ENCODE measurements at places on chromosomes 11 and 22. TPM values are rescaled to one million over a fixed set of nuclear protein-coding genes. Genes with fewer than 3 reads are reported as not detected.
A peak's percentile ranks its signal among the peaks of the same experiment; 100 is the strongest.

CNTF gene
- 3.0 TPM for total RNA-seq

TTC36 gene
- total RNA-seq: 7.2 TPM

SEPTIN3 gene
- 2.8 TPM for total RNA-seq

CALCA gene
- not detected for total RNA-seq

- H3K27ac ChIP-seq: no peak overlapping the region
- DNase-seq: no peak
- no peaks in the 10 kb centered on the region for H3K36me3 ChIP-seq
- no peak overlapping the region for H3K4me3 ChIP-seq
Observed at GRCh38 chr11:99634581-99634980, 613.8 kb downstream of the CNTN5 start.

DNA sequence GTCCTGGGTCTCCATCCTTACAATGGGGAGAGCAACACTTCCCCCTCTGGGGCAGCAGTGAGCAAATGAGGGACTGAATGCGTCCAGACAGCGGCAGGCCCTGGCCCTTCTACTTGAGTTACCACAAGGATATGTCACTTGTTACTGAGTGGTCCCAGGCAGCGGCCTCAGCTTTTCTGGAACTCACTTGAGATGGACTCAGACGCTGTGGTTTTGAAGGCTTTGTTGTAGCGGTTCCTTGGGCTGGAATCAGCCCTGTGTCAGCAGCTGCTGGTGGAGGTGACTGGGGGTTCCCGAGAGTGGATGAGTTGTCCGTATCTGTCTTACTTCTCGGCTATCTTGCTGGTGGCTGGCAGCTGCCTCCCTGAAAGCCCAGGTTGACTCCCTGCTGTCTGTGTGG, 77.0 kb downstream of the MICAL2 start:
- H3K4me1 ChIP-seq: no peaks in the 10 kb centered on the region
- no peaks in the 10 kb centered on the region for H3K36me3 ChIP-seq
- DNase-seq: no peak
- H3K27me3 ChIP-seq: no peaks in the 10 kb centered on the region
- H3K27ac ChIP-seq: no peak overlapping the region
- H3K4me3 ChIP-seq: no peak overlapping the region

DNA sequence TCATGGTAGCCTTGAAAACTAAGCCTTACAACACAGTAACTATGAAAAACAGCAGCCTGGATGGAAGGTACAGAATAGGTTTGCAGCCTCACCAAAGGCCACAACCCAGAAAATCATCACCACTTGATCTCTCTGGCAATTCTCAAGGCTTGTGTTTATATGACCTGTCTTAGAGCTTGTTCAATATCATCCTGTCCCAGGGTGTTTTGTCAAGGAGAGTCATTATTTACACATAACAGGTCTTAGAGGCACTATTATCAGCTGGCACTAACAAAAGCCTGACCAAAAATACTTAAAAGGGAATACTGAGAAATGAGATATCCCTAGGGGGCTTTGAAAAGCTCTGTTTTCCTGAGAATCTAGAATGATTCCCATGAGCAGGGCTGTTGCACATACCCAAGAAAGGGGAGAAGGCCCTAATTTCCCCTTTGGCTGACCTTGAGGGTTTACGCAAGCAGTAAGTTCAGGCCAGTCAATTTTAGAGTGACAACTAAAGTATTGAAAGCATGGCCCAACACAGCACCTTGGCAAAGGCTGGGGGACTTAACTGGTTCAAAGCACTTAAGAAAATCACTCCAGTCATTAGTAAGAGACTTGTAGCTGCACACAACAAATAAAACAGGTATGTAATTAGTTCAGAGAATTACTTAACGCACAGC, 7.9 kb downstream of the SC5D start:
- H3K4me3 ChIP-seq: no peak overlapping the region
- H3K27ac ChIP-seq: no peak overlapping the region
- no peak for DNase-seq
- H3K27me3 ChIP-seq: no peaks in the 10 kb centered on the region
- peaks cover 12% of the 10 kb centered on the region for H3K36me3 ChIP-seq

- no peak for DNase-seq
- H3K27me3 ChIP-seq: no peaks in the 10 kb centered on the region
- H3K36me3 ChIP-seq: no peaks in the 10 kb centered on the region
- no peak overlapping the region for H3K27ac ChIP-seq
- H3K4me3 ChIP-seq: peak overlapping the region; percentile 70
Observed at GRCh38 chr11:73980001-73980961, 2.4 kb downstream of the UCP2 start.

GRCh38 chr22:26602127-26602526, 12.2 kb upstream of the TPST2 start:
- H3K27me3 ChIP-seq: no peaks in the 10 kb centered on the region
- H3K27ac ChIP-seq: no peak overlapping the region
